Endodermal cell (in vitro differentiated cells): ENCODE measurements at places on chromosomes 5 and 9. TPM values are rescaled to one million over a fixed set of nuclear protein-coding genes. Genes with fewer than 3 reads are reported as not detected.

GRCh38 chr5:10173716-10174115 is 76.0 kb downstream of the ATPSCKMT start:
- H3K27me3 ChIP-seq: no peaks in the 10 kb centered on the region
- no peak overlapping the region for H3K4me3 ChIP-seq
- no peaks in the 10 kb centered on the region for H3K36me3 ChIP-seq
- no peak for DNase-seq
- H3K4me1 ChIP-seq: no peaks in the 10 kb centered on the region

The SLCO4C1 gene
- 1.8 and 1.9 TPM in 2 replicates for total RNA-seq

The WDR38 gene
- total RNA-seq: not detected in 2 replicates

DNA sequence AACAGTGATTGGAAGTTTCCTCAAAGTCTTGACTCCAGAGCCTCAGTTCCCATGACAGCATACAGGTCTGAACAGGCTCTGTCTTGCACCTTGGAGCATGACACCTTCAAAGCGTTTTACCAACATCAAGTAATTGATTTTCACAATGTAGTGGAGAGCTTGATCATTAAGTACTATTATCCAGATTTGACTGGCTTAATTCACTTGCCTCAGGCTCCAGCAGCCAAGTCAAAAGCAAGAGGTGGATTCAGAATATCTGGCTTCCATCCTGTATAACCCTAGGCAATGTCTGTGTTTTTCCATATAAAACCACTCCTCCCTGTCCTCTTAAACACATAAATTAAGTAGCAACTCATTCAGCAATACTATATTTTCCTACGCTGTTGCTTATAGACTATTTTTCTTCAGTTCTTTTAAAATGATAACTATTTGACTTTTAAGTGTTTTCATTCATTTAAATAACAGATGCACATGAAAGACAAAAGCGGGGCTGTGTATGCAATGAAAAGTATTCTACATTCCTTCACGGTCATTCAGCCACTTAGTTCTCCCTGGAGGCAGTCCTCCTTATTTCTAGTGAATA is 150.8 kb upstream of the RANBP3L start:
- H3K36me3 ChIP-seq: no peaks in the 10 kb centered on the region
- H3K4me3 ChIP-seq: no peak overlapping the region
- H3K27ac ChIP-seq: no peak overlapping the region
- H3K27me3 ChIP-seq: no peaks in the 10 kb centered on the region
- no peaks in the 10 kb centered on the region for H3K4me1 ChIP-seq
- DNase-seq: no peak

- peak; percentile 84 for DNase-seq
- peaks cover 10% of the 10 kb centered on the region for H3K36me3 ChIP-seq
- no peaks in the 10 kb centered on the region for H3K27me3 ChIP-seq
These were observed 148.4 kb downstream of the MAPKAP1 start for GRCh38 chr9:125558453-125559092.

The SPATA31A3 gene
- not detected in 3 replicates for total RNA-seq

DNA sequence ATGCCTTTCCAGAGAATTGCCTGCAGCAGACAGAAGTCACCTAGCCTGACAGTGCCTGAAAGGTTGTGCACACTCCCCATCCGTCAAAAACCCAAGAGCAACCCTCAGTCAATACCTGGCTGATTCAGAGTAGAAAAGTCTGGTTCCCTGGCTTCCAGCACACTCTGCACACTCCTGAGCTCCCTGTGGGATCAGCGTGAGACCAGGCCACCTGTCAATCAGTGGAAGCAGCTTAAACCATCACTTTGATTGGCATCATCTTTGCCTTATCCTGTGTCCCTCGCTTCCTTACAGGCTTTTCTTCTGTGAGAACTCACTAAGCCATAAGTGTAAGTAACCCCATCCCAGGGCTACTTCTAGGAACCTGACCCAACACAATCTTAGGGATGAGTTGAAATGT is 109.8 kb downstream of the ACTL7B start:
- H3K27me3 ChIP-seq: no peaks in the 10 kb centered on the region
- peaks cover 8% of the 10 kb centered on the region for H3K4me1 ChIP-seq
- no peak overlapping the region for H3K27ac ChIP-seq

GRCh38 chr5:40962207-40962955 is 53.1 kb downstream of the C7 start:
- H3K4me3 ChIP-seq: no peak overlapping the region
- no peaks in the 10 kb centered on the region for H3K4me1 ChIP-seq
- H3K36me3 ChIP-seq: no peaks in the 10 kb centered on the region
- H3K27ac ChIP-seq: no peak overlapping the region

DNA sequence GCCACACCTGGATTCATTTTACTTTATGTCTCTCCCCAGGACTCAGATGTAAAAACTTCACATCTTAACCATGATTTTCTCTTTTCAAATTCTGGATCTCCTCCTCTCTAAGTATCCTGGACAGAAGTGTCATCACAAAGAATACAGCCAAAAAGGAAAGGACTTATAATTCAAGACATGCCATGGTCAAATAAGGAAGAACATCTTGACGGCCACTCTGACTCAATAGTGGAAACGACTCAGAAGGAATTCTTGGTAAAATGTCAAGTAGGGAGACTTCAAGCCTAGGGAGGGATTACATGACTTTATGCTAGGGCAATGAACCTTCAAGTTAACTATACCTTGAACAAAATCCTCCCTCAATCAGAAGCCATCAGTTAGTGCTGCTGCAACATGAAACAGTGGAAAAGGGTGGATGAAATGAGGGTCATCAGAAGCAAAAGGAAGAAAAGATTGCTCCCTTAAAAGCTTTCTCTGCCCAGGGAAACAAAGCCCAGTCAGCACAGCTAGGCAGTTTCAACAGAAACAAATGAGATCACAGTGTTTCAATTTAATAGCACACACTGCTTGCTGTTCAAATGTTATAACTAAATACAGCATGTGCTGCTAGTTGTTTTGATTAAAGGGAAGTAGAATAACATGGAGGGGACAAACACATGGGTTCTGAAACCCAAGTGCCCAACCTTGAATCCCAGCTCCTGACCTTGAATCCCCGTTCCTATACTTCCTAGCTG is 101.4 kb downstream of the LPAR1 start:
- peaks cover 3% of the 10 kb centered on the region for H3K36me3 ChIP-seq
- no peak for DNase-seq
- H3K27me3 ChIP-seq: no peaks in the 10 kb centered on the region

DNA sequence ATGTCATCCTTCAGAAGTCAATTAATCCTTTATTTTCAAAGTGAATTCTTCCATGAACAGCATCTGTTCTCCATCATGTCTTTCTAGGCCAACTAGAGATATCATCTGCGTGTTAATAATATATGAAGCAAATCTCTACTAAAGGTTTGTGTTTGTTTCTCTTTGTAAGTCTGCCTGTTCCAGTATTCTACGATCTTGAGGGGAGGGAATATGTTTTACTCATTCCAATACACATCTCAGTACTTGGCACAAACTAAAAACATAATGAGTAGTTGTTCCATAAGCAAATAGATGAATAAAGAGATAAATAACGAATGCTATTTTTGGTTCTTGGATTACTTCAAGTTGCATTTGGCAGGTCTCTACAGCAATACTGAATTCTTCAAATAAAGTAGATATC is 470.7 kb upstream of the GRIN3A start:
- no peaks in the 10 kb centered on the region for H3K4me1 ChIP-seq
- H3K27ac ChIP-seq: no peak overlapping the region
- no peaks in the 10 kb centered on the region for H3K27me3 ChIP-seq
- no peaks in the 10 kb centered on the region for H3K36me3 ChIP-seq
- no peak overlapping the region for H3K4me3 ChIP-seq

The UGT3A1 gene
- 4.2 and 4.7 TPM in 2 replicates for total RNA-seq

DNA sequence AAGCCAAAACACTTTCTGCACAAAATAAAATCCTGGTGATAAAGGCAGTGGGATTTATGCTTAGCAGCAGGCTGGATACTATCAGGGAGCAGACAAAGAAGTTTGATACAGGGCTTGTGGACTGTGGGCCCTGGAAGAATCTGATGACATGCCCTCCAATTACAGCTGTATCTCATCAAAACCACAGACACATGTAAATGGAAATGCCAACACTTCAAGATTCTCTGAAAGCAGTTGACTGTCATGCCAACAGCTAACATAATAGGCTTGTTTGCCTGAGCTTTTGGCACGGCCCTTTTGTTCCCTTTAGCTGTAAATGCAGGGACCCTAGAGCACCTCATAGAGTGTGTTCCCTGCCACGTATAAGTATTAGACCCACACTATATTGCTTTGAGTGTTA is 114.4 kb downstream of the STK32A start:
- H3K27me3 ChIP-seq: no peaks in the 10 kb centered on the region
- no peak for DNase-seq
- no peak overlapping the region for H3K4me3 ChIP-seq
- no peaks in the 10 kb centered on the region for H3K36me3 ChIP-seq

The KIF4B gene
- total RNA-seq: 0.14 TPM in 1 of 2 replicates, not detected in the other

- H3K27ac ChIP-seq: no peak overlapping the region
- no peaks in the 10 kb centered on the region for H3K4me1 ChIP-seq
- no peak overlapping the region for H3K4me3 ChIP-seq
- no peaks in the 10 kb centered on the region for H3K27me3 ChIP-seq
- H3K36me3 ChIP-seq: peaks cover 66% of the 10 kb centered on the region
- no peak for DNase-seq
These were observed 4.8 kb downstream of the SUB1 start for GRCh38 chr5:32589942-32590869.

GRCh38 chr5:138574744-138575193 is 432 bp downstream of the HSPA9 start:
- no peaks in the 10 kb centered on the region for H3K27me3 ChIP-seq
- H3K36me3 ChIP-seq: peaks cover 42% of the 10 kb centered on the region
- no peak for DNase-seq
- no peaks in the 10 kb centered on the region for H3K4me1 ChIP-seq

The TRAPPC13 gene
- 13.4 to 26.0 TPM (median 24.8 TPM) in 3 replicates for total RNA-seq

- no peak overlapping the region for H3K27ac ChIP-seq
- peak overlapping the region; percentile 89 for H3K4me3 ChIP-seq
- no peaks in the 10 kb centered on the region for H3K27me3 ChIP-seq
- peak; percentile 51 for DNase-seq
These were observed 1.4 kb downstream of the NR3C1 start for GRCh38 chr5:143402017-143402552.

DNA sequence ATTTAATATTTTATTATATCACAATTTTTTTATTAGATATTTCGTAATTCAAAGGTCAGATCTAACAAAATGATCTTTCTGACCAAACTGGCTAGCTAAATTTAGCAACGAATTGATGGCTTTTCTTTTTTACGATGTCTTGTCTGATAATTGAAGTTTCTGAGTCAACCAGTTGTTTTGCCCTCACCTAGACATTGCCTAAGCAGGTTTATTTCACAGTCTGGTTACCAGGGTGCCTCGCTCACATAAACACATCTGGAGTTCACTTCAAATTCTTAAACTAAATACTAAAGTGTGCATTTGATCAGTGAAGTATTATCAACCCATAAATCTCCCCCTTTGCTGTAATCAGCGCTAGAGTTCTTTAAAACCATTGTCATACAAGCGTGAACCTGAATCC is 448.3 kb downstream of the TLE4 start:
- no peak overlapping the region for H3K4me3 ChIP-seq
- H3K36me3 ChIP-seq: no peaks in the 10 kb centered on the region
- H3K4me1 ChIP-seq: no peaks in the 10 kb centered on the region
- no peak for DNase-seq
- no peak overlapping the region for H3K27ac ChIP-seq
